ENCODE measurements at places on chromosomes 13 and 19.

- DNase-seq = peak; percentile 64
Measured at GRCh38 chr19:52138278-52138982, 1.3 kb downstream of the ZNF616 start.

GRCh38 chr13:40439928-40440327 lies 226.5 kb downstream of the FOXO1 start:
- DNase-seq = no peak

- DNase-seq = no peak
Measured at GRCh38 chr13:51348069-51348967, 8.8 kb downstream of the SERPINE3 start.

- DNase-seq = no peak
Measured at GRCh38 chr19:45467115-45467455, 711 bp upstream of the FOSB start.

DNA sequence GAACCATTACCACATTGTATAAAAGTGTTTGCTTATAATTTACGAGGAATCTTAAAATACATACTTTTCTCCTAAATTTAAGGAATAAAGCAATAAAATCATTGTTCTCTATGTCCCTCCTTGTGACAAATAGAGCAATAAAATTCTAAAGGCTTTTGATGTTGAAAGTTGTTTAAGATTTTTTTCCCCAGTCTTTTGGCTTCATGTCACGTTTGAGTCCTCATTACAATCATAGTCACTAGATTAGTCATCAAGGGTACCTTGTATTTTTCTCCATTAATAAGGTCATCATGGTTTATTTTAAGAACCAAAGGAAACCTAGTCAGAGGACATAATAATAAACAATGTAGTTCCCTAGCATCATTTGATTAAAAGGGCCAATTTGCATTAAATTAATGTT lies 3.2 kb downstream of the WBP4 start:
- DNase-seq = no peak

- no peak for DNase-seq
Measured at GRCh38 chr13:40192858-40193257, 473.6 kb downstream of the FOXO1 start.

GRCh38 chr13:35722458-35723052 lies 246.1 kb upstream of the MAB21L1 start:
- DNase-seq = no peak

- DNase-seq = no peak
Measured at GRCh38 chr13:20840568-20840967, 62.0 kb downstream of the XPO4 start.

GRCh38 chr13:52701728-52702465 lies 37.7 kb downstream of the CNMD start:
- no peak for DNase-seq

DNA sequence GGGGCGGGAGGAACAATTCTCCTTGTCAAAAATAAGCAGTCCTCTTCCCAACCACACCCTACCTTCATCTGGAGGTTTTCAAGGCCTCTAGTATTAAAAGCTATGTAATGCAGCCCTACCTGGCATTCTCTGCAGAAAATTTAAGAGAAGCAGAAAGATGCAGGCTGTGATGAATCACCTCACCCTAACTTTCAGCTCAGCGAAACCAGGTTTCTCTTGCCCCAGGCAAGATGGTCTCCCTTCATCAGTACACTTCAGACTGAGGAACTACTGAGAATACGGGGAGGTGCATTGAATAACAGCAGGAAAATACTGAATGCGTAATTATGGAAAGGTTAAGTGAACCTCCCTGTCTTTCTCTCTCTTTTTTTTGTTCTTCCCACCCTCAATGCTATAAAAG lies 437.6 kb upstream of the KLF12 start:
- DNase-seq = no peak

DNA sequence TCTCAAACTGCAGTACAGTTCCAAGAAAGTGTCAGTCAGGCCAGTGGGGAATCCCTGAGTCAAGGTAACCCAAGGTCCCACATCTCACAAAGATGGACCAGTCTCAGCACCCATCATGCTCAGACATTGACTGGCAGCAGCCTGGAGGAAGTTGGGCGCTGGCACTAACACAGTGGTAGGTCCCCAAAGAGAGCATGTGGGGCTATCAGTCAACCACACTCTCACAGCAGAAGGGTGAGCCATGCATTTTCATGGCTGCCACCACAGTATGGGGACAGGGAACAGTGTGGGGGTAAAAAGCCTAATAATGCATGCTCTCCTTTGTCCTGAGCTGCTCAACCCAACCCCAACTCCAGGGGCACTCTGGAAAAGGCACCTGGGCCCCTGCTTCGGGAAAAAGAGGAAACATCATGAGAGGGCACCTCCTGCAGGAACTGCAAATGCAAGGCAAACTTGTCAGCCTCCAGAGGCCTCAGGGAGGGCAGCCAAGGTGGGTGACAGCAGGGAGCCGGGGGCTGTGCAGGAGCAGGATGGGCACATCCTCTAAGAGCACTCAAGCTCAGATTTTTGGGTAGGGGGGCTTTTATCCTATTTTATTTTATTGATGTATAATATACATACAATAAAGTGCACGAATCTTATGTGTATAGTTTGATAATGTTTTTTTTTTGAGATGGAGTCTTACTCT lies 9.5 kb upstream of the PLEKHF1 start:
- DNase-seq = no peak

- DNase-seq = no peak
Measured at GRCh38 chr19:31386806-31387205, 37.6 kb upstream of the TSHZ3 start.

DNA sequence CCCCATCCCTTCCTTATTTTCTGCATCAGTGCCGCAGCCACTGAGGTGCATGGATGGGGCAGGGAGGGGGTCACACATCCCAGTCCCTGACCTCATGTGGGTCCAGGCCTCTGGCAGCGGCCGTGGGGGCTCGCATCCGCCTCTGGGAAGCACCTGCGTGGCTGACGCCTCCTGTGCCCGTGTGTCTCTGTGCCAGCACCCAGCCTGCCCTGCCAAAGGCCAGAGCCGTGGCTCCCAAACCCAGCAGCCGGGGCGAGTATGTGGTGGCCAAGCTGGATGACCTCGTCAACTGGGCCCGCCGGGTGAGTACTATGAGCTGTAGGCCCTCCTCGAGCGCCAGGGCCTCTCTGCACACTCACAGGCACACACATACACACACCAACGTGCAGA lies 4.9 kb downstream of the NDUFS7 start:
- DNase-seq = no peak

GRCh38 chr13:31330236-31330635 lies 130.5 kb downstream of the B3GLCT start:
- no peak for DNase-seq

GRCh38 chr13:27549406-27549981 lies 70.8 kb downstream of the LNX2 start:
- DNase-seq = no peak

DNA sequence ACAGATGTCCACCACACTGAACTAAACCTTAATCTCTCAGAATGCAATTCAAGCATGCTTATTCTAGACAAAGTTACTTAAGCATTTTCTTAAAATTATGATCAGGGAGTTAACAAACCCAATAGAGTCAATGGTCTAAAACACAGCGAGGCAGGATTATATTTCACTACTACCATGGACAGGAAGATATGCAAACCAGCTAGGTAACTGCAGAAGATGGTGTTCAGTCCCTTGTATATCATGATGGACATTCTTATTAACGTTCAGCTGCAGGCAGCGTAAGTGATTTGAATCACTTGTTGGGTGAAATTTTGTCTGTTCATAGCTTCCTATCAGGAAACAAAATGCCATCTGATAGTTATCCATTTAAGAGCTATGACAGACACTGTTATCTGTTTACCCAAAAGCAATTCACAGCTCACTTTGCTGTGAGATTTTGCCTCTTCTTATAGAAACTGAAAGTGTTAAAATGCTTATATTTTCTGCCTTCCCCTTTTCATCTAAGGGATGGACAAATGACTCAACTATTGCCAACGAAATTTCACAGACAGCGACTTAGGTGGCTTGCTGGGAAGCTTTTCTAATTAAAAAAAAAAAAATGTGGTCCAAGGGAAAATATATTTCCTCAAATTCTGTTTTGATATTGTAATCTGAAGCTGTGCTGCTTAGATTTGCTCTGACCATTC lies 591.9 kb downstream of the DACH1 start:
- no peak for DNase-seq

DNA sequence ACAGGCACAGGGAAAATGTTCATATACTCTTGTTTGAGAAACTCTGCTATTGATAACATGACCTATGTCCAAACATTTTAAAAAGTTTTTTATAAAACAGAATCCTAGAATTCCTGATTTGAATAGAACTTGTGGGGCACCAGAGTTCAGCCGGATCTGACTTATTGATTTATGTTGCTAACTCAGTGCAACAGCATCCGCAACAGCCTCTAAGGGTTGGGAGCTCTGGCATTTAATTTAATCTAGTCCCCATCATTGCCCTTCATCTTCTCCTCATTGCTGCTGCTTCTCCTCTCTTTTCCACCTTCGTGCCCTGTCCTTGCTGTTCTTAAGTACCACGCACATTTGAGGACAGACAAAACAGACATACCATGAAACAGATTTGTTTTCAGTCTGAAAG lies 214.5 kb downstream of the FGF14 start:
- DNase-seq = no peak

DNA sequence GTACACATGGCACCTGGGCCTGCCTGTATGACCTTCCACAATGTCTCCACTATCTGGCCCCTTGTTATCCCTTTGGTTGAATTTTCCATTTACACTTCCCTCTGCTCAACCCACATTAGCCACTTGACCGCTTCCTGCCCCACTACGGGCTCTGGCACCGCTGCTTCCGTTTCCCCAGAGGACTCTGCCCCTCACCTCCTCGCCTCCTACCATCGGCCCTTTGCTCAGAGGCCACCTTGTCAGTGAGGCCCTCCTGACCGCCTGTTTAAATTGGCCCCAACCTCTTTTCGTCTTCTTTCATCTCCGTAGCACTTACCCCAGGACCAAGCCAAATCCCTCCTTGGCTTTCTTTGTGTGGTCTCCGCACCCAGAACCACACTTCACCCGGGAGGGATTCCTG lies 47.4 kb downstream of the SOX1 start:
- DNase-seq = no peak

GRCh38 chr19:32599736-32600157 lies 18.8 kb downstream of the PDCD5 start:
- DNase-seq = peak; percentile 34

DNA sequence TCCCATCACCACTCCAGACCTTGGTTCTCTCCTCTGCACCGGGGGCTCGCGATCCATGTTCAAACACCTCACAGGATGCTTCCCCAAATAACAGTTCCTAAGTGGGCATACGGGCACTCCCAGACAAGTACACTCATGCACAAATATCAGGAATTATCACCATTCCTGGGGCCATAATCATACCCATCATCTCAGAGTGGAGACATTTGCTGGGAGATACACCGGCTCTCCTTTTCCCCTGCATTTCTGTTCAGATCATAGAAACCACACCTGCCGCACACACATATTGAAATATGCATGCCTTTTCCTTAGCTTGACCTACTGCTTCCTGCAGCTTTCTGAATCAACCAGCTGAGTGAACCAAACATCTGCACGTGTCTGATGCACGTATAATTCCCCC lies 33.9 kb upstream of the MBNL2 start:
- no peak for DNase-seq

DNA sequence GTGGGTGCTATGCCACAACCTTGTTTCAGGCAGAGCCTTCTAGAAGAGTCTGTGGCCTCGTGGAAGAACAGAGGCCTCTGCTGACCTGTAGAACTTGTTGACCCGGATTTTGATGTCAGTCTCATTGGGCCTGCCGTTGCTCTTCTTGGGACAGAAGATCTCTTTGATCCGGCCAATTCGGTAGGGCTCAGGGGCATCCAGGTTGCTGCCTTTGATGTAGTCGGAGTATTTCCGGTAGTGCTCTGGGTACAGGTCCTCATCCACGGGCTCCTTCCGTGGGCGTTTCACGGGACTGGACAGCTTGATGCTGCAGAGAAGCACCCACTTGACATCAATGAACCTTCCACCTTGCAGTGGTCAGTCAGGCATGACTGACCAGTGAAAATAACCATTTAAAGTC lies 24.0 kb upstream of the EIF3G start:
- no peak for DNase-seq

Data from renal pelvis (tissue), 12 donors.